Upper lobe of right lung (tissue), 1 donor: ENCODE measurements at places on chromosomes 16 and 17. TPM values are rescaled to one million over a fixed set of nuclear protein-coding genes. Genes with fewer than 3 reads are reported as not detected.

The ZNF18 gene
- 5.2 TPM for total RNA-seq

DNA sequence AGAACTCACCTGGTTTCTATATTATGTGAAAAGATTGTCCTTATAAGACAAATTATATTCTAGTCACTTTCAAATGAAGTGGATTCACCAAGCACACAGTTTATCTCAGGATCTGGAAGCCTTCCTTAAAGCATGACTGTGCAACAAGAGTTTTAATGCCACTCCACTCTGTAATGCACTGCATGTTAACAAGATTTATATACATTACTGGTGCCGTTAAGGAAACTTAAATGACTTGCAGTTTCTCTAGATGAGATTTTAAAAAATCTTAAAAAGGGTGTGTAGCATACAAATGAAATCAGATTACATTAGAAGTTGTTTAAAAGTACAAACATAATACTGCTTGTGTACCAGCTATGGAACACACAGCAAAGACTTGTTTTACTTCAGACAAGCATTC, 150.8 kb downstream of the SNX11 start:
- DNase-seq, result no peak

The C16orf86 gene
- 3.8 TPM for total RNA-seq

The HP gene
- 94.2 TPM for total RNA-seq

The PRRT2 gene
- 2.7 TPM for total RNA-seq

The TP53TG3C gene
- not detected for total RNA-seq

The TOX3 gene
- total RNA-seq, result 3.7 TPM

DNA sequence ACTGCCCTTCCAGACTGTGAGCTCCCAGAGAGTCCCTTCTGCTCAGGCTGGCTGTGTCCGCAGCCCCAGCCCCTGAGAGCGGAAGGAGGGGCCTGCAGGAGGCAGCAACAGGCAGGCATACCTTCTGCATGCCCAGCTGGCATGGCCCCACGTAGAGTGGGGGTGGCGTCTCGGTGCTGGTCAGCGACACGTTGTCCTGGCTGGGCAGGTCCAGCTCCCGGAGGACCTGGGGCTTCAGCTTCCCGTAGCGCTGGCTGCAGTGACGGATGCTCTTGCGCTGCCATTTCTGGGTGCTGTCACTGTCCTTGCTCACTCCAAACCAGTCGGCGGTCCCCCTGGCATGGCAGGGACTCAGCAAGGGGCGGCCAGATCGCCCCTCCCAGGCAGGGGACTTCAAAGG, 9.0 kb downstream of the RHBDF1 start:
- DNase-seq, result no peak

The ATP5PD gene
- 155 TPM for total RNA-seq

DNA sequence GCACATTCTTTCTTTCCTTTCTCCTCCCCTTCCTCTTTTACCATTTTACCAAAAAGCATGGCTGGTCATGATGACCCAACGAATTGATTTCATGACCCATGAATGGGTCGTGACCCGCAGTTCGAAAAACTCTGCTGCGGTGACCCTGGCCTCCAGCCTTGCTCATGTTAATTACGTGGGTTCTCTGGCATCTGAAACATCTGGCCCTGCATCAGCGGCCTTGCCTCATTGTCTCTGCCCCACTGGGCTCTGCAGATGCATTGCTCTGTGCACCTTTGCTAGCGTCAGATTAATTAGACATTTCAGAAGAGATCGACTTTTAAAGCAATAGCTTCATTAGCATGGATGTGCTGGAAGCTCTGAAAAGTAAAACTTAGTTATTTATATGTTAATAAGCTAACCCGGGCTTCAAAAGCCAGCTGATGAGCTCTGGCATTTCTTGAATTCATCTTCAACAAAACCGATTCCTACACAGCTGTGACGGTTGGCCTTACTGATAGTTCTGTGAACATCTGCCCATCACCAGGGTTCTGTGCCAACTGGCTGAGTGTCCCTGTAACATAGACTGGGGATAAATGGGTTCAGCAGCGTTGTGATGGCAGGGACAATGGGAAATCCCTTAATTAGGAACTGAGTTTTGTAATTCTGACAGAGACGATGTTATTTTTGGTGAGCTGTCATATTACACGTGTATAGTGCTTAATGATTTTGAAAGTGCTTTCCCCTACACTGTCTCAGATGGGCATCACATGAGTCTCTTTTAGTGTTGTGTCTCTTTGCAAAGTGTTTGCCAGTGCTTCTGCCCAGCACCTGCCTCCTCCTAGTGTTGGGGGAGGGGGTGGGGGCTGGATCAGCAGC, 225.9 kb upstream of the EEF2KMT start:
- DNase-seq, result no peak

The DDX28 gene
- total RNA-seq, result 9.9 TPM

- peak; percentile 95 for DNase-seq
These were observed at the start of gene MSI2 for GRCh38 chr17:57255776-57256681. MSI2 (plus strand) TSS chr17:57256523; CDS start chr17:57256743, 220 bp downstream.

- DNase-seq, result no peak
These were observed 670 bp upstream of the ZNF652 start for GRCh38 chr17:49362723-49363117.

The CRAMP1 gene
- total RNA-seq, result 21.4 TPM
